ENCODE measurements at places on chromosomes 16 and 17. TPM values are rescaled to one million over a fixed set of nuclear protein-coding genes. Genes with fewer than 3 reads are reported as not detected.

The PDIA2 gene
- total RNA-seq: 0.14 TPM

The LRRC45 gene
- 15.2 TPM for total RNA-seq

The TP53TG3C gene
- not detected for total RNA-seq

The C16orf92 gene
- not detected for total RNA-seq

The GNAO1 gene
- 0.24 TPM for total RNA-seq

The CKLF gene
- total RNA-seq: 126 TPM

The TBC1D3L gene
- total RNA-seq: 4.8 TPM

The RPUSD1 gene
- total RNA-seq: 16.9 TPM

The KRTAP9-4 gene
- not detected for total RNA-seq

The NPIPA8 gene
- 0.05 TPM for total RNA-seq

The GALR2 gene
- total RNA-seq: 0.09 TPM

The TVP23A gene
- total RNA-seq: 7.4 TPM

The C16orf74 gene
- 1.5 TPM for total RNA-seq

The SMIM36 gene
- not detected for total RNA-seq

The NR1D1 gene
- 0.85 TPM for total RNA-seq

The WSCD1 gene
- total RNA-seq: 5.1 TPM

The DPEP2NB gene
- not detected for total RNA-seq

The ADAP2 gene
- 8.1 TPM for total RNA-seq

The FBXO39 gene
- 0.09 TPM for total RNA-seq

The DNAI2 gene
- 0.38 TPM for total RNA-seq

The JPT2 gene
- 35.1 TPM for total RNA-seq

The EXOSC6 gene
- total RNA-seq: 15.4 TPM

The KRT24 gene
- total RNA-seq: 0.14 TPM

The GAST gene
- total RNA-seq: 5.0 TPM

The DLX4 gene
- total RNA-seq: 0.09 TPM

The CORO6 gene
- 2.4 TPM for total RNA-seq

The CTRL gene
- total RNA-seq: 0.61 TPM

The ABCA6 gene
- total RNA-seq: 5.5 TPM

The CTNS gene
- total RNA-seq: 7.3 TPM

The BAIAP3 gene
- total RNA-seq: 0.52 TPM

The KRT39 gene
- total RNA-seq: not detected

The KLHL10 gene
- total RNA-seq: not detected

The KRTAP4-5 gene
- not detected for total RNA-seq

The MEOX1 gene
- 9.0 TPM for total RNA-seq

The SLC6A2 gene
- 0.14 TPM for total RNA-seq

The MFSD6L gene
- 0.61 TPM for total RNA-seq

The SLC9A5 gene
- 0.09 TPM for total RNA-seq

The ADAD2 gene
- total RNA-seq: 0.38 TPM

The CLDN7 gene
- total RNA-seq: 6.3 TPM

The ENPP7 gene
- total RNA-seq: 0.05 TPM

The KRT12 gene
- total RNA-seq: 0.52 TPM

The RNU2-1 gene
- not detected for total RNA-seq

The PCTP gene
- 8.1 TPM for total RNA-seq

The ZG16 gene
- 0.09 TPM for total RNA-seq

The CLEC18B gene
- 0.28 TPM for total RNA-seq

The C17orf50 gene
- total RNA-seq: 0.09 TPM
